ENCODE measurements at places on chromosomes 11 and 22.

DNA sequence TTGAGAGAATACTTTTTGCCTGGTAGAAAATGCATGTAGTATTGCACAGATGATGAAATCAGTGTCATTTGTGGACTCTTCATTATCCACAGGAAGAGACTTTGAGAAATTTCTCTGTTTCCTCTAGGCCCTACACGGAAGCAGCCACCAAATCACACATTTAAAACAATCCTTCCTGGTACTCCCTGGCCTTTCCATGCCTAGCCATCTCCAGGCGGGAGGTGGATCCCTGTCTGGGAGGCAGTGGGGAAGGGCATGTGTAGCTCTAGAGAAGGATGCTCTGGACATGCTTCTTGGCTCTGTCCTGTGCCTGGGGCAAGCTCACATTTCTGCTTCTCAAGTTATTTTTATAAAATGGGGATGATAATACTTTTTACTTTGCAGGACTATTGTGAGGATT, 114.1 kb downstream of the ADAMTS15 start:
- DNase-seq = no peak

DNA sequence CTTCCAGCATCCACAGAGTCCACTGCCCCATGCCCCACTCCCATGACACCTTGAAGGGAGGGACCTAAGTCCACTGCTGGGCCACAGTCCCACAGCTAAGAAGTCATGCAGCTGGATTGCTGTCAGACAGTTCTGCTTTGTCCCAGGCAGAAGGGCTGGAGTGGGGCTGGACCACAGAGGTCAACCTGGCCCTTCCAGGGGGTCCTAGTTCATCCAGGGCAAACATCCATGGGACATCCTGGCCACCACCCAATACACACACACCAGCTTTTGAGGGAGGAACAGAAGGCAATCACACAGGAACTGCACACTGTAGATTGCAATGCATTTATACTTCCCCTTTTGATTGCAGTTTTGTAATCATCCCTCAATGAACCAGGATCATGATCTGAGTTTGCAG, 11.3 kb upstream of the APOL4 start:
- no peak for DNase-seq

DNA sequence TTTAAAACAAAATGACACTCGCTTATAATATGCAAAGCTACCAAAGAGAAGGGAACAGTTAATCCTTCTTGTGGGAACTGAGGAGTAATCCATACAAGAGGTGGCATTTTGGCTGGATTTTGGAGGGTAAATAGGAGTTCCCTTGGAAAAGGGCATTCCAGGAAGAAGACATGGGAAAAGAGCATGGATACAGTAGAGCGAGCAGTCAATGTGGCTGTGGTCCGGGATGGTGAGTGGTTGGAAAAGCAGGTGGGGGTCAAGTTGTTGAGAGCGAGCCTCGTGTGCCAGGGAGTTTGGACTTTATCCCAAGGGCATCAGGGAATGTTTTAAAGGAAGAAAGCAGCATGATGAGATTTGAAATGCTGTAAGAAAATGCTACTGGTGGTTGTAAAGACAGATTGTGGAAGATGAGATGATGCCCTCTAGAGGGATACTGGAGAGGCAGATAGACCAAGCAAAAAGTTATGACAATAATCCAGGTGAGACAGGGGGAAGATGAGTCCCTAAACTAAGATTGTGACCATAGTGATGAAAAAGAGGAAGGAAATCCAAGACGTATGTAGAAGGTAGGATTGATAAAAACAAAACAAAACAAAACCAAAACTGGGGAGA, 3.8 kb upstream of the MMP7 start:
- no peak for DNase-seq

DNA sequence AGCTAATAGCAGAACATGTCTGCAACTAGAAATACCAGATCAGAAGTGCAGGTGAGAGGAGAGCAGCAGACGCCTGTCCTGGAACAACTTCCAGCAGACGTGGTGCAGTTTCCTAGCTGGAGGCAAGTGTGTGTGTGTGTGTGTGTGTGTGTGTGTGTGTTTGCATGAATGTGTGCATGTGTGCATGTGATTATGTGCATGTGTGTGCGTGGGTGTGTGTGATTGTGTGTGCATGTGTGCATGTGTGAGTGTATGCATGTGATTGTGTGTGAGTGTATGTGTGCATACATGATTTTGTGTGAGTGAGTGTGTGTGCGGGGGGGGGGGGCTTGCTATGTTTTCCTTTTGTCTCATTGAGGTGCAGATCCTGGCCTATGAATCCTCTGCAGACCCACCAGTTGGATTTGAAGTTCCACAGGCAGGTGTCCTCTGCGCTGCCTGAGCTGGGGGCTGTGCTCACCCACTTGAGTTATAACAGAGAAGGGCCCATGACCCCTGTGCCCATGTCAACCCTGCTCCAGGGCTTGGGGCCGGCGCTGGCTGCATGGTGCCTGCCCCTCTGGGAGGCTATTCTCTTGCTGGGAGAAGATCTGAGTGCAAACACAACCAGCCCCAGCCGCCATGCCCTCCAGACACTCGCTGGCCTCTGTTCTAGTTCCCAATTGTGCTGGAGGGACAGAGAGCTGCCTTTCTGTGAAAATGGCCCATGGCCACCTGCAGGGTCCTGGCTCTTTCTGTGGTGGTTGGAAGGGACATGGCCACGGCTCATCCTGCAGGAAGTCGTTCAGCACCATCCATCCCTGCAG, 821.3 kb downstream of the BRD1 start:
- DNase-seq = no peak

Data from stimulated activated CD4-positive, alpha-beta T cell treated with anti-CD3 and anti-CD28 coated beads, TNF-alpha, amount 100 ng/mL, for 4 hours (primary cell).